ENCODE measurements at places on chromosomes 11 and 22. TPM values are rescaled to one million over a fixed set of nuclear protein-coding genes. Genes with fewer than 3 reads are reported as not detected.

DESI1 gene
- 26.1 TPM for total RNA-seq

CBLIF gene
- not detected for total RNA-seq

TRIM64 gene
- not detected for total RNA-seq

DNA sequence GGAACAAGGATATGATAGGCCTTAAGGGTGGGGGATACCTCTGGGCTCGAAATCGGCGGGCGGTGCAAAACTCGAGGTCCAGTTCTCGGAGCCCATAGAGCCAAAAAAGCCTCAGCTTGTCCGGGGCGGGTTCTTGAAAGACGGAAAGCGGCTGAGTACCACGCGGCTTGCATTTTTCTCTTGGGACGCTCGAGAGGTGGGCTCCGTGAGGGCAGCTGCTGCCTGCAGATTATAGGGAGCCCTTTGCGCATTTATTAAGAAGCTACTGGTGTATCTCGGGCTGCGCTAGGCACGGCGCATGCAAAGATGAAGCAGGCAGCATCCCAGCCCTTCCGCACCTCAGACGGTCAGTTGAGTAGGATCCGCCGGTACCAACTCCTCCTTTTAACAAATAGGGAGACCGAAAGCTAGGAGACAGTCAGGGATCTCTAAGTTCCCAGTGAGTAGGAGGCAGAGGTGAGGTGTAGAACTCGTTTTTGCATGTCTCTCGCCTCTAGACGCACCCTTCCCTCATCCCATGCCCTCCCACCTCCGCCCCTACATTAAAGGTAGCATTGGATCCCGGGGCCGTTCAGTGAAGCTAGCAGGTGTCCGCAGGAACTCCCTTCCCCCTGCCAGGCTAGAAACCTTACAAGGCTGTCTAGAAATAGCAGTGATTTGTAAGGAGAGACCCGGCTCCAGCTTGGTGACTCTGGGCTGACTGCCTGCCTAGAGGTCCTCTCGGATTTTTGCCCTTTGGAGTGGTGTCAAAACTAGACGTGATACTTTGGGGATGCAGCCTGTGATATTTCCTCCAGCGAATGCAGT lies 768 bp downstream of the LDHA start:
- H3K4me1 ChIP-seq, result peaks cover 20% of the 10 kb centered on the region
- peak overlapping the region; percentile 94 for H3K4me3 ChIP-seq
- H3K36me3 ChIP-seq, result peaks cover 36% of the 10 kb centered on the region

- H3K27ac ChIP-seq, result no peak overlapping the region
- no peak for DNase-seq
- no peaks in the 10 kb centered on the region for H3K4me1 ChIP-seq
- no peaks in the 10 kb centered on the region for H3K27me3 ChIP-seq
Measured at GRCh38 chr11:92709329-92709728, 260.1 kb upstream of the MTNR1B start.

- H3K4me3 ChIP-seq, result no peak overlapping the region
- no peaks in the 10 kb centered on the region for H3K4me1 ChIP-seq
- no peak overlapping the region for H3K27ac ChIP-seq
- no peak for DNase-seq
Measured at GRCh38 chr11:47157805-47158204, 18.9 kb downstream of the ARFGAP2 start.
